ENCODE measurements at places on chromosomes 4 and X.
A peak's percentile ranks its signal among the peaks of the same experiment; 100 is the strongest.

DNA sequence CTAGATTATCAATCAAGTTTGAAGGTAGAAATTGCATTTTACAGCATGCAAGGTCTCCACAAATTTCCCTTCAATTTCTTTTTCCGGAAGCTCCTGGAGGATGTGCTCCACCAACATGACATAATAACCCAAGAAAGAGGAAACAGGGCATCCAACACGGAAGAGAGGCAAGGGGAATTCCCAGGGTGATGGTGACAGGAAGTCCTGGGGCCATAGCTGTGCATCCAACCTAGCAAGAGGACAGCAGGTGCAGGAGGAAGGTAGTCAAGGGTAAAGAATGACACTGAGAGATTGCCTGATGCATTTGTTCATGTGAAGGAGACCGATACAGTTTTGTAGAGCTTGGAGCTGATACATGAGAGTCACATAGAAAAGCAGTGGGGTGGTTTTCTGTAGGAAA lies 115.7 kb upstream of the LSM6 start:
- ATAC-seq: no peak

DNA sequence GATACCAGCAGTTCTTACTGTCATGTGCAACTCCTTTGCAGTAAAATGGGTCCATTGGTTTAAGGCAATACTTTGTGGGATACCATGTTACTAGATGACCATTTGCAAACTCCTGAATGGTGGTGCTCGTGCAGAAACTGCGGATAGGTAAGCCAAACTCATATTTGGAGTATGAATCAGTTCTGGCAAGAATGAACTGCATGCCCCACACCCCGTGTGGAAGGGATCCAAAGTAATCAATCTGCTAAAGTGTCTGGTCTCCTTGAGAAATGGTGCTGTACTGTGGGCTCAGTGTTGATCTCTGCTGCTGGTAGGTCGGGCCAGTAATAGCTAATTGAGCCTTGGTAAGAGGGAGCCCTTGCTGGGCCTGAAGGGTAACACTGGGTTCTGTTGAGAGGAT lies 4.2 kb upstream of the TAB3 start:
- no peak for ATAC-seq

DNA sequence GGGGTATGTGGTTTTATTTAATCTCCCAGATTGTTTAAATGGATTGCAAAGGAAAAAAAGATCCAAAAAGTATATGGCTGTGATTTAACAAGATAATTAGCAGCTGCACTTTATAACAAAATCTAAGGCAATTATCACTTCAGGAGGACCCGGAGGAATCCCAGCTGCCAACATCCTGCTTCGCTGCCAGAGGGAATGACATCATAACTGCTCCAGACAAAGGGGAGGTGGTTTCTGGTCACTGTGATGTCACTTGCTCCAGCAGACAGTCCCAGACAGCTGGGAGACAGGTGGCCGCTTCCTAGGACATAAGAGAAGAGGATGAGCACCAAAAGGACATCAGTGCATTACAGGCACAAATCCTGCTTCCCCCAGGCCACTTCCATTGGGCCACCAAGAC lies 371.0 kb downstream of the BCOR start:
- peak; percentile 37 for ATAC-seq

DNA sequence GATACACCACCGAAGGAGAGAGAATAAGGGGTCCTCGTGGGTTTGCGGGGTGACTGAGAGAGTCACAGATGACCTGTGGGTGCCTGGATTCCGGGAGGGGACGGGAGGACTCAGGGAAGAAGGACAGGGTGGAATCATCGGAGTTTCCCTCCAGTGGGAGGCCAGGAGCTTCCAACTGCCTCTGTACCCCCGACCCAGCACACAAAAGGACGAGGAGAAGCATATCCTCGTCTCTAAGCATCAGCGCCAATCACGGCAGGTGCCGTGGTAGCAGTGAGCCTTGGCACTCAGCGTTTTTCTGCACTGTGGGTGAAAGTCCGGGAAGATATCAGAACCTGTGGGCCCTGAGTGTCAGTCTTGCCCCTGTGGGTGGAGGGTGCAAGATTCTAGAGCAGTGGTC lies 62.0 kb downstream of the ASMT start:
- no peak for ATAC-seq
